Activated CD4-positive, alpha-beta memory T cell treated with anti-CD3 and anti-CD28 coated beads for 36 hours (primary cell): ENCODE measurements at places on chromosomes 1 and 21. TPM values are rescaled to one million over a fixed set of nuclear protein-coding genes. Genes with fewer than 3 reads are reported as not detected.

ASPM gene
- 46.4 TPM for total RNA-seq

OR2T2 gene
- total RNA-seq: not detected

LCE1A gene
- not detected for total RNA-seq

FCGR3B gene
- total RNA-seq: not detected

LCA5L gene
- 0.22 TPM for total RNA-seq

PRAMEF2 gene
- not detected for total RNA-seq

CSMD2 gene
- not detected for total RNA-seq

FCAMR gene
- not detected for total RNA-seq

ACBD6 gene
- total RNA-seq: 40.8 TPM

VWA1 gene
- 0.69 TPM for total RNA-seq

KTI12 gene
- total RNA-seq: 12.6 TPM

RHEX gene
- not detected for total RNA-seq

LEFTY2 gene
- not detected for total RNA-seq

KRTAP13-1 gene
- total RNA-seq: not detected

KIF14 gene
- total RNA-seq: 15.7 TPM

- no peak for DNase-seq
Observed at GRCh38 chr1:190759807-190760206, 282.1 kb upstream of the BRINP3 start.

DNA sequence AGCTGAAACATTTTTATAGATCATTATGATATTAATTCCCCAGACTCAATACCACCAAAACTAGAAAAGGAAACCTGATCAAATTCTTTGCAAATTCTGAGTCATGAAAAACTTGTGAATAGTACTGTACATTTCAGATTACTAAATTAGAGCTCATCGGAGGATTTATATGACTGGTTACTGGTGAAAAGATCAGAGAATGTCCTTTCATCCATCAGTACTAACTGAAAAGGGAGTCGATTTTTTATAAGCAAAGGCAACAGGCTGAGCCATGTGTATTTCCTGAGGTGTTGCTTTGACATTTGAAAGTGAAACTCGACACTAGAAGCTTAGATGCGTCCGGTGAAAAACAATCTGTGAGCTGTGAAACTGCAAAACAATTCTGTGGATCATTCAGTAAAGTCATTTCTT lies 155.7 kb downstream of the TNFSF18 start:
- DNase-seq: peak; percentile 29

- DNase-seq: no peak
Observed at GRCh38 chr1:245933431-245934045, 573.5 kb downstream of the SMYD3 start.

DNA sequence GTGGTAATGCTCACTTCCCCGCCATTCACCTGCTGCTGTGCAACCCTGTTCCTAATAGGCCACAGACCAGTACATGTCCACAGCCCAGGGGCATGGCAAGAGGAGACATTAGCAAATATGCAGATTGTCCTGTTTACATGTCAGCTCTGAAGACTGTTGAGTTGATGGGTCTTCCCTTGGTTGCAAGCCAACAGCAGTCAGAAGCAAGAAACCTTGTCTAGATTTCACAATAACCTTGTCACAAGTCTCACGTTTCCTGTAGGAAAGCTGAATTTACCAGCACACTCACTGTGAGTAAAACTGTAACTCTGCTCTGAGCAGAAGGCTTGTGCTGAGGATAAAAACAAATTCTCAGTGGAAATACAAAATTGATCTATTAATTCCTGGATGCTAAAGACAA lies 195.1 kb downstream of the HLX start:
- no peak for DNase-seq

GRCh38 chr1:48793863-48794262 lies 17.2 kb upstream of the BEND5 start:
- no peak for DNase-seq

- DNase-seq: no peak
Observed at GRCh38 chr1:39275836-39276507, 71.5 kb downstream of the MACF1 start.

- peak; percentile 55 for DNase-seq
Observed at GRCh38 chr1:235952950-235953615, 86.4 kb upstream of the LYST start.

DNA sequence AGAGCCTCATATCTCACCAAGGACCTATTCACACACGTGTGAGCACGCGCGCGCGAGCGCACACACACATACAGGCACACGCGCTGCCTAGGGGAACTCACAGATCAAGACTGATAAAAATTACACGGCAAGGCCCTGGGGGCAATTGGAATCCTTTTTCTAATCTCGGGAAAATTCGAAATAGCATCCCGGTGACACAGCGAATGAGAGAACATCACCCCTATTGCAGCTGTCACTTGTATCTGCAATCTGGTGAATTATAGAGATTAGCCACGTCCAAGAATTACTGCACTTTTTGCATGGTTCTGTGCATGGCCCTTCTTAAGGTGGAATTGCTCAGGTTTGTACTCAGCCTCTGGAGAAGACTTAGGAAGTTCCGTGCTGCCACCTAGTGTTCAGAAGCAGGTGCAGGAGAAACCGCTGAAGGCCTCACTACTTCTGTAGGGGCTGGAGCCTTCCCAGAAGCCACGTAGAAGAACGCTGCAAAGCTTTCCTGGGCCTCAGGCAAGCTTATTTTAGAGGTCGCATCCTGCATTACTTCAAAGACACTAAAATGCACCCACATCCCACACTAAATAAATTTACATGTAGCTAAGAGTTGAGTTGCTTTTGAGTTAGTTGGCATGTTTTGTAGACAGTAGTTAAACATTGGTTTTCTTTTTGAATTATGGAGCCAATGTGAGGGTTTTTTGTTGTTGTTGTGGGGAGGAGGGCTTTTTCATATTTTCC lies 229.2 kb upstream of the CAMK1G start:
- peak; percentile 60 for DNase-seq

- no peak for DNase-seq
Observed at GRCh38 chr1:3553166-3553939, 58.0 kb downstream of the MEGF6 start.

- DNase-seq: no peak
Observed at GRCh38 chr21:24118738-24119459, 1488.4 kb downstream of the MRPL39 start.

DNA sequence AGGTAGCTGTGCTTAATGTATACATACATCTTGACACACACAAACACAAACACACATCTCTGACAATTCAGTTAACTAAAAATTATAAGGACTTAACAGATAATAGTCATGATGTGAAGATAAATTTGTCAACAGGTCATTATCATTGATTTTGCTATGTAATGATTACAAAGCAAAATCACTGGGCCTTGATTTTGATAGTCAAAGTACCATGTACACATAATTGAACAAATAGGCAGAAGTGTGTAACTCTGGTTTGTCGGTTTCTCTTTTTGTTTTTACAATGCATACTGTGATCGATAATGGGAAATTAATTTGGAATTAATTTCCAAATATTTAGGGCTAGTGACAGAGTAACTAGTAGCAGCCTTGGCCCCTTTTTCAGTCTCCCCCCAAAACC lies 30.8 kb downstream of the PTBP2 start:
- DNase-seq: no peak

DNA sequence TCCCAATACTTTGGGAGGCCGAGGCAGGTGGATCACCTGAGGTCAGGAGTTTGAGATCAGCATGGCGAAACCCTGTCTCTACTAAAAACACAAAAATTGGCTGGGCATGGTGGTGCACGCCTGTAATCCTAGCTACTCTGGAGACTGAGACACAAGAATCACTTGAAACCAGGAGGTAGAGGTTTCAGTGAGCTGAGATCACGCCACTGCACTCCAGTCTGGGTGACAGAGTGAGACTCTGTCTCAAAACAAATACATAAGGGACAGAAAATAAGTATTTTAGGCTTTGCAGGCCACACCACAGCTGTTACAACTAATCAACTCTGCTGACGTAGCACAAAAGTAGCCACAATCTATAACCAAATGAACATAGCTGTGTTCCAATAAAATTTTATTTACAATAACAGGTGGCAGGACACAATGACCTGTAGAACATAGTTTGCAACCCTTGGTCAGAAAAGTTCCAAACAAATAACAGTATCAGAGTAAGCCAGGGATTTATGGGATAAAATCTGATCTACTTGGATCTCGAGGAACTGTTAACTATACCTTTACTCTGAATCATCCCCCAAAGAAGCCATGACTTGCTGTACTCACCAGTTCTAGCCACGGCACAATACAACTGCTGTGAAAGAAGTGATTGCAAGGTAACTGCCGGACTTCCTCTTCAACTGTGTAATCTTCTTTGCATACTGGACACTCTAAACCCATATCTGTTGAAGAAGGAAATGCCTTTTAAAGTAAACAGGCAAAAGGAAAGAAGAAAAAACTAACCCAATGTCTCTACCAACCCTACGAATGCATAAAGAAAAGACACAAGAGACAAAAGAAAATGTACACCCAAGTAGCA lies 28.3 kb downstream of the CD160 start:
- no peak for DNase-seq

GRCh38 chr21:24050231-24050630 lies 1557.0 kb downstream of the MRPL39 start:
- DNase-seq: no peak

GRCh38 chr1:201632364-201632952 lies 93.5 kb downstream of the NAV1 start:
- no peak for DNase-seq

- DNase-seq: no peak
Observed at GRCh38 chr1:206715552-206716158, 30.9 kb downstream of the MAPKAPK2 start.

GRCh38 chr1:42008264-42008663 lies 89.5 kb upstream of the HIVEP3 start:
- no peak for DNase-seq

- DNase-seq: no peak
Observed at GRCh38 chr1:82640352-82640751, 839.6 kb downstream of the ADGRL2 start.

GRCh38 chr1:110337704-110338308 lies 1.4 kb upstream of the RBM15 start:
- peak; percentile 56 for DNase-seq

GRCh38 chr1:161825831-161826230 lies 59.7 kb downstream of the ATF6 start:
- no peak for DNase-seq

- DNase-seq: no peak
Observed at GRCh38 chr1:3636531-3636930, 11.7 kb downstream of the TPRG1L start.

DNA sequence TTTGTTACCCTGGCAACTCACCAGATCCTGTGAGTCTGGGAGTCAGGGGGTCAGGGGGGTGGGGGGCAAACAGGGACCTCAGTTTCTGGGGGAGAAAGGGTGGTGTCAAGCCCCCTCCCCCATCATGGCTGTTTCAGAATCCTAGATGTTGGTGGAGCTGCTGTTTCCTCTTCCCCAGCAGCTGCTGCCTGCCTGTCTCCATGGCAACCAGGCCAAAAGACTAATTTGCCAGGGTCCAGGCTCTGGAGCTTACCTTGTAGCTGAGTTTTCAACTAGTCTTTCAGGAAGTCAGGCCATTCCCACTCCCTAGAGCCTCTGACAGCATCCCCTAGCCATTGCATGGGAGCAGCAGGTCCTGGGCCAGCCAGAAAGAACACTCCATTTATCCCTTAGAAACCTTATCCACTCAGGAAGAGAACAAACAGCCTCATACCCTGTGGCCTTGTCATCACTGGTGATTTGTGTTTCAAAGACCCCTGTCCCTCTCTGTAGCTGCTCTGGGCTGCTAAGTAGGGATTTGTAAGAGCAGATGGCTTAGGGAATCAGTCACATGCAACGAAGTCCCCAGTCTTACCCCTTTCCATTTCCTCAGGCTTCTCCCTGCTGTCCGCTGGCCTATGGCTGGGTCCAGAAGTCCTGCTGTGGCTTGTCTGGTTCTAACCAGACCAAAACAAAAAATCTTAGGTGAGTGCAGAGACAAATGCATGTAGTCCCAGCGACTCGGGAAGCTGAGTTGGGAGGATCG lies 21.5 kb upstream of the STMN1 start:
- DNase-seq: no peak

- no peak for DNase-seq
Observed at GRCh38 chr21:42580076-42580792, 66.6 kb downstream of the SLC37A1 start.

DNA sequence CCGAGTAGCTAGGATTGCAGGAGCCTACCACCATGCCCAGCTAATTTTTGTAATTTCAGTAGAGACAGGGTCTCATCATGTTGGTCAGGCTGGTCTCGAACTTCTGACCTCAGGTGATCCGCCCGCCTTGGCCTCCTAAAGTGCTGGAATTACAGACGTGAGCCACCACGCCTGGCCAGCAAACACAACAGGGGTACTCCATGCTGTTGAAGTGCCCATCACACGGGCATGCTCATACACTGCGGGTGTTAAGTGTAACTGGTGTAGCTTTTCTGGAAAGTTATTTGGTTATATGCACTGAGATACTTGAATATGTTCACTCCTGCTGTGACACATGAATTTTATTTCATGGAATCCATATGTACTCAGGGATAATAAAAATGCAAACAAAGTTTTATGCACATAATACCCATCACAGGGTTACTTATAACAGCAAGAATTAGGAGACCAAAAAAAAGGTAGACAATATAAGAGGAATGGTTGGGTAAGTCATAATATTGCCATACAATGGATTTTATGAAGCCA lies 9.2 kb downstream of the SRSF4 start:
- no peak for DNase-seq

DNA sequence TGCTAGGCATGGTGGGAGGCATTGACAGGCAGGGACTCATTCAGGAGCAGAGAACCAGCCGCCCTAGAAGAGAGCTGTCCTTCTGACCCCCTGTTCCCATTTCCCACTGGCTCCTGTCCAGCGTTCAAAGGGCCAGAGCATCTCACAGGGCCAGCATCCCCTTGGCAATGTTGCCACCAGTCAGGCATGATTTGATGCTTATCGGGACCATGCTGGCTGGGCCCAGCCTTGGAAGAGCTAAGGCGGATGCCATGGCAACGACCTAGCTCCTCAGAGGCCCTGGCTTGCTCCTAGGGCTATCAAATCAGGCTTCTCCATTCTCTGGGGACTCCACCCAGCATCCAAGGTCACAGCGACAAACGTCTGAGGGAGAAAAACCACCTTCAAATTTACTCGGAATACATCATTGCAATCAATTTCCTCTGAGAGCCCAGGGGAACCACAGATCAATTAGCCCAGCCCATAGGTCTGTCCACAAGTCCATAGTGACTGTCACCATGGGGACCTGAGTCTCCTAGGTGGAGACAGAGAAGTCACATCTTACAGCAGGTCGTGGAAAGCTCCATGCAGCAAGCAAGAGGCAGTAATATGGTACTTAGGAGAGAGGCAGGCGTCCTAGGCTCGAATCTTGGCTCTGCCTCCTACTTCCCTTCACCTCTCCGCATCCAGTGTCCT lies 14.1 kb upstream of the VWA5B1 start:
- DNase-seq: no peak

DNA sequence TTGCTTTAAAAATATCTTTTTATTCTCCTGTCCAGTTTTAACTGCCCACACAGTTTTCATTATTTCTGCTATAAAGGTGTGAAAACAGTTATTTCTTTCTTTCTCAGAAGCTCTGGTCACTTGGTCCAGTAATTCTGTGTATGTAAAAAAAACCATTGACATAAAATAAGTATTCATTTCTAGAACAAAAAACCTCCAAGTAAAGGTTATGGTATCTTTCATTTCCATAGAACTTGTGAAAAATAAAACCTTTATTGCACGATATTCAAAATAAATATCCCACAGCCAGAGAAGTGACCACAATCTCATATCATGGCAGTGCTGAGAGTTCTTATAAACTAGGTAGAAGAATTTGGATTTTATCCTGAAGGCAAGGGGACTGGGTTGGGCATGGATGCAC lies 96.9 kb upstream of the TNFSF4 start:
- DNase-seq: no peak
